ENCODE measurements at places on chromosomes 4 and X.

DNA sequence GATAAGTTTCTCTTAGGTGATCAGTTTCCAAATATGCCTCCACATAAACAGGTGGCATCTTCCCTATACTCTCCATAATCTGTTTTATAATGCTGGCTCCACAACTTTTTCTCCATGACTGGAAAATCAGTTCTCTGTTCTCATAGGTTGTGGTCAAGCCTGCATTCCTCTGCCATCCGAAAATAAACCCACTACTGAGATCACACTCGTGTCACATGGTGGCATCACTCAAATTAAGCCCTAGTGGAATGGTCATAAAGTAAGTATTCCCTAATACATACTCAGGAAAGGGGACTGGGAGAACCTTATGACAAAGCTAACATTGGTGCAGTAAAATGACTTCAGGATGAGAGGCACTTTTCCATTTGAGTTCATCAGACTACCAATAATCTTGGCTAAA, 37.6 kb downstream of the MAGED4B start:
- DNase-seq, result no peak

DNA sequence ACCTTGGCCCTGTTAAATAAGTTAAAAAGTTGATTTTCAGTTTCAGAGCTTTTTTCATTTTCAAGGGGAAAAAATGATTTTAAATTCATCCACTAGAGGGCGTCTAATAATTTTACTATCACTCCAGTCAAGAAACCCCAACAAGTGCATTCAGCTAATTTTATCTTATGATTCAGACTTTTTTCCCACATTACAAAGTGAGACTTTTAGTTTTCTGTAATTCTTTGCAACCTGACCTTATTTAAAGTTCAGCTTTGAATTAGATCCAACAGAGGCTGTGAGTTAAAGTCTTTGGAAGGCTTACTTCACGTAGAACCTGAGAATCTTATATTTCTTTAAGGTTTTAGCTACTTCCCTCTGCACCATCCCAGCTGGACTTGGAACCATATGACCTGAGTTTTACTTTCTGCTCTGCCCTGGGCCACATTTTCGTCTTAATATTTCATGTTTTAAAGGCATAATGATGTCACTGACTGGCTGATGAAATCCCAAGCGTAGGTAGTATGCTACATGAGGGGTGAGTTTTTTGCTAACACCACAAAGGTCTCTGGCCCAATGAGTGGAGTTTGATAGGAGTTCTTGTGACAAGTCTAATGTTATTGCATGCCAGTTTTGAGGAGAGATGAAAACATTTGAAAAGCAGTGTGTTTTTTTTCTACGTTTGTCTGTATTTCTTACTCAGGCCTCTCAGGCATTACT, 7.2 kb downstream of the GNRHR start:
- no peak for DNase-seq

GRCh38 chrX:123330229-123330942, 146.3 kb downstream of the GRIA3 start:
- no peak for DNase-seq

- DNase-seq, result no peak
Observed at GRCh38 chr4:1356181-1356998, 9.4 kb downstream of the UVSSA start.

DNA sequence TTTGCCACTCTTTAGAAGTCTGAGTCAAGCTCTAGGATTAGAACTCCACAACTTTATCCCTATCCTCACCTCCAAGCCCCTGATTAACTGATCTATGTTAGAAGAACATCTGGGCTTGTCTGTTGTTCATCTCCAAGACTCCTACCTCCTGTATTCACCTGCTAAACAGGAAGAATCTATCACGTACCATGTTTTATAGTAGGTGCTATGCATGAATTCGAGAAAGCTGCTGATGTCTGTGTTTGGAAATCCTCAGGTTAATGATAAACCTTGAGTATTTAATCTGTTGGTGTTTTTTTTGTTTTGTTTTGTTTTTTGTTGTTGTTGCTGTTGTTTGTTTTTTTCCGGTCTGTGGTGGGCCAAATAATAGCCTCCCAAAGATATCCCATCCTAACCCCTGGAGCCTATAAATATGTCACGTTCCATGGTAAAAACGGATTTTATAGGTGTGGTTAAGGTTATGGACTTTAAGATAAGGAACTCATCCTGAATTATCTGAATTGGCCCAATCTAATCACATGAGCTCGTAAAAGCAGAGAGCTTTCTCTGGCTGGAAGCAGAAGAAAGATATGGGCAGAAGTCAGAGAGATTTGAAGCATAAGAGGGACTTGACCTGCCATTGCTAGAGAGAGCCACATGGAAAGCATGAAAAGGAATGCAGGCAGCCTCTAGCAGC, 101.2 kb upstream of the DUSP21 start:
- no peak for DNase-seq
